AG20443 (cell line): ENCODE measurements at places on chromosomes 1 and 21.

- DNase-seq, result no peak
These were observed 150.0 kb downstream of the TPR start for GRCh38 chr1:186225096-186225495.

- no peak for DNase-seq
These were observed 173.3 kb downstream of the CAMTA1 start for GRCh38 chr1:6958407-6959030.

- no peak for DNase-seq
These were observed 4.6 kb upstream of the NBPF1 start for GRCh38 chr1:16617778-16618580.

- no peak for DNase-seq
These were observed 82.6 kb upstream of the F3 start for GRCh38 chr1:94624203-94624602.

DNA sequence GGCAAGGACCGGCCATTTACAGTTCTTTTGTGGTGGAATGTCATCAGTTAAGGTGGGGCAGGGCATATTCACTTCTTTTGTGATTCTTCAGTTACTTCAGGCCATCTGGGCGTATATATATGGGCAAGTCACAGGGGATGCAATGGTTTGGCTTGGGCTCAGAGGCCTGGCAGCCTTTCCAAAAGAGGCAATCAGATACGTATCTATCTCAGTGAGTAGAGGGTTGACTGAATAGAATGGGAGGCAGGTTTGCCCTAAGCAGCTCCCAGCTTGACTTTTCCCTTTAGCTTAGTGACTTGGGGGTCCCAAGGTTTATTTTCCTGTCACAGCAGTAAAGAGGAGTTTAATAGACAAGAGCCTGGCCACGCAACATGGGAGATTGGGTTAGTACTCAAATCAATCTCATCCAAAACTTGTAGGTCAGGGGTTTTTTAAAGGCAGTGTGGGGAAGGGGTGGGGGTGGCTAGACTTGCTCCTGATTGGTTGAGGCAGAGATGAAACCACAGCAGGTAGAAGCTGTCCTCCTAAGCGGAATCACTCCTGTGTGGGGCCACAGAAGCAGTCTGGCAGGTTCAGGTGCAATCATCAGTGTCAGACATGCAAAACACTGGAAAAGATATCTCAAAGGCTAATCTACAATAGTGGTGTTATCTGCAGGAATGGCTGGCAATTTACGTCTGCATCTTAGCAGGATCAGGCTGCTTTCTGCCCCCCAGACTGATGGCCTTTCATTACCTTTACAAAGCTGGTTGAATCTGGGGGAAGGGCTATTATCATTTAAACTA, 112.9 kb downstream of the TLR5 start:
- no peak for DNase-seq

- no peak for DNase-seq
These were observed 195.7 kb downstream of the MIS18A start for GRCh38 chr21:32083197-32083596.

GRCh38 chr1:153612755-153613331, at the start of gene S100A16:
Gene S100A16 (minus strand): TSS chr1:153613137. CDS start chr1:153608151, 4,986 bp downstream.
- DNase-seq, result peak; percentile 94

GRCh38 chr1:245677461-245678240, 522.9 kb downstream of the KIF26B start:
- DNase-seq, result peak; percentile 39

DNA sequence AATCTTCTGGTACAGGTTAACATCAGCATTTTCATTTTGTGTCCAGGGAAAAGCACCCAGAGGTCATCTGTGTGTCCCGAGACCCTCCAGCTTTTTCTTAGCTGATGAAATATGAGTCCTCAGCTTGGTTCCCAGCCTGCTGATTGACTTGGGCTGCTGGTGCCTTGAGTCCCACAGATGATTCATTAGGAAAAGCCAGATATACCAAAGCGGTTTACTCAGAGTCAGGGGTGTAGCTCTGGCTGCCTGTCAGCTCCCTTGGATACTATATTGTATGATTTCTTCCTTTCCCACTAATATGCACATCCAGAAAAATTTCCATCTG, 43.7 kb upstream of the MAB21L3 start:
- peak; percentile 85 for DNase-seq

DNA sequence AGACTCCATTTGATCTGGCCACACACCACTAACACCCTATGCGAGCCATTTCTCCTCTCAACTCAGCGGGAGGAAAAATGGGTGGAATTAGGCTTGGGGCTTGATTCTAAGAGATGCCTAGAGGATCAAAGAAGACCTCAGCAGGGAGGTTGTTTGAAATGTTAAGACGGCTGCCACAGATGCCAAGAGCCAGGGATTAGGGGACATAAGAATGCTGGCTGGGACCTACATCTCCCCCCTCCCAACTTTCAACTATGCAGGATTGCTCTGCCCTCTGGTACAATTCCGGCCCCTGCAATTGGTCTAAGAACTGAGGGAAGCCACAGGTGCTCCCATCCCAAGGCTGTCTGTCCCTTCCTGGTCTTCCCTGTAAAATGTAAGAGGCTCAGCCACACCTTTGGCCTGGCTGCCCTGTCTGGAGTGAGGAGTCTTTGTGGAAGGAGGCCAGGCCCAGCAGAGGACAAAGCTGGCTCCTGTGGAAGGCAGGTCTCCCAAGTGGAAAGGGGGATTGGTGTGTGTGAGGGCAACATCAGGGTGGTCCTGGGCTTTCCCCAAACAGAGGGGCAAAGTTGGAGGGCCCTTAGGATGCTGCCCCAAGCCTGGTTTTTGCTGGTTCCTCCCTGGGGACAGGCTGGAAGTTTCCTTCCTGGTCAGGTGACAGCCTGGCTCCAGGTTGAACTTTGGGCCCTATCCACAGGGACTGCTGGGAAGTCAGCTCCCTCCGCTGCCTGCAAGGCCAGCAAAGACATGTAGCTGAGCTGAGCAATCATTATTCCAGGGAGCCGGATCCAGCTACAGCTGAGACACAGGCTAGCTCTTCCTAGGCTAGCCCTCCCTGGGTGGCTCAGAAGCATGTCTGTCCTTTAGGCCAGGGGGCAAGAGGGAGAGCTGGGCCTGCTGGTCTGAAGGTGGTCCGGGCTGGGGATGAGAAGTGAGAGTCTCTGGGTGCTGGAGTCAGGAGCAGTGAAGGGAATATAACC, 34.5 kb upstream of the SYNC start:
- no peak for DNase-seq

DNA sequence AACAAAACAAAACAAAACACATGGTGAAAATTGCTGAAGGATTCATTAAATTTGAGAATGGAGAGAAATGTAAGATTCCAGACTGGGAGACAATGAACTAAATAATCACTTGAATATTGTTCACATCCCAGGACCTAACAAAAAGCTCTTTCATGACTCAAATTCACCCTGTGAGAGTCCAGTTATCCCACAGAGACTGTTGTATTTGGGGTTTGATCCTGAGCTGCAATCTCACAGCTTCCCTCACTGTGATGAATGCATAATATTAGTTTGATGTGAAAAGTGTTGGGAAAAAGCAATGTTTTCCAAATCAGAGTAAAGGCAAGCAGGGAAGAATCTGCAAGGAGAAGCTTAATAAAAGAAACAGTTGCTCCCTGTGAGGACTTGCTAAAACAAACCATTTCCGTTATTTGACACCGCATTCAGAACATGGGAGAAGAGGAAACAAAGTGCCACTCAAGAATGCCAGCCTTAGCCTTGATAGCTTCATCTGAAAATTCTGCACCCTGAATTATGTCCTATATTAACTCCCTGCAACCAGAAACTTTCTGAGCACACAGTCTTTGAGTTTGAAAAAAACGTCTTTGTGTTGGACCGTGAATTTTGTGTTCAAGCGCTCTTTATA, 208.8 kb downstream of the DAB1 start:
- no peak for DNase-seq

DNA sequence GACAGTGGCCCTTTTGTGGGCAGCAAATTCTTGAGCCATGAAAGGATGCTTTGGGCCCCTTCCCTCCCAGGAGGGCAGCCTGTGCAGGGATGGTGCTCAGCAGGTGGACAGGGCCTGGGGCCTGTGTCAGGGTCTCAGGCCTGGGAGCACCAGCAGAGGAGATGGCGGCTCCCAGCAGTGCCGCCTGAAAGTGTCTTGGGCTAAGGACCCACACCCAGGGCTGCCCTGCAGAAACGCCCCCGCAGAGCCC, 23.9 kb downstream of the FTCD start:
- no peak for DNase-seq

- no peak for DNase-seq
These were observed 83.2 kb downstream of the RGL1 start for GRCh38 chr1:183887826-183888819.

- DNase-seq, result no peak
These were observed 230.3 kb upstream of the USP24 start for GRCh38 chr1:55445416-55445815.

DNA sequence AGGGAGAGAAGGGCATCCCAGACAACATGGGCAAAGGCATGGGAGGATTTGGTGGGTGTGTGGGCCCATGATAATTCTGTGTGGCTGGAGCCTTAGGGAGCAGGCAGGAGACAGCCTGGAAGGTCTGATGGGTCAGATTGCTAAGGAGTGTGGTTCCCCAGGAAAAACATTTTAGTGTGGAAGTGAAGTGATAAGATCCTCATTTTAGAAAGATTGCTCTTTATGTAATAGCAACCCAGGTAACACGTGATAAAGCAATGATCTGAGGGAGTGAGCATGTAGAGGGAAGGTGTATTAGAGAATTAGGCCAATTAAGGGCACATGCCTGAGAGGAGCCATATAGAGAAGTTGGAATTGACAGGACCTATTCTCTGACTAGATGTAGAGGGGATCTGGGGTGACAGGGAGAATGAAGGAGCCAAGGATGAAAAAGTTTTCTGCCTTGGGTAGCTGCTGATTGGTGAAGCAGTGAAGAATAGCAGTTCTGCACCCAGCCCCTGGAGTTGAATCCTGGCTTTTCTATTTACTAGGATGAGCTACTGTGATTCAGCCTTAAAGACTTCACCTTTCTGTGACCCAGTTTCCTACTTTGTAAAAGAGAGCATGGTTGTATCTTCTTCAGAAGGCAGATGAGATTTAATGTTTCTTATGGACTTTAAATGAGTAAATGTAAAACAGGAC, 18.7 kb upstream of the SLAMF6 start:
- no peak for DNase-seq

GRCh38 chr1:9225411-9225785, 9.2 kb upstream of the H6PD start:
- DNase-seq, result no peak

DNA sequence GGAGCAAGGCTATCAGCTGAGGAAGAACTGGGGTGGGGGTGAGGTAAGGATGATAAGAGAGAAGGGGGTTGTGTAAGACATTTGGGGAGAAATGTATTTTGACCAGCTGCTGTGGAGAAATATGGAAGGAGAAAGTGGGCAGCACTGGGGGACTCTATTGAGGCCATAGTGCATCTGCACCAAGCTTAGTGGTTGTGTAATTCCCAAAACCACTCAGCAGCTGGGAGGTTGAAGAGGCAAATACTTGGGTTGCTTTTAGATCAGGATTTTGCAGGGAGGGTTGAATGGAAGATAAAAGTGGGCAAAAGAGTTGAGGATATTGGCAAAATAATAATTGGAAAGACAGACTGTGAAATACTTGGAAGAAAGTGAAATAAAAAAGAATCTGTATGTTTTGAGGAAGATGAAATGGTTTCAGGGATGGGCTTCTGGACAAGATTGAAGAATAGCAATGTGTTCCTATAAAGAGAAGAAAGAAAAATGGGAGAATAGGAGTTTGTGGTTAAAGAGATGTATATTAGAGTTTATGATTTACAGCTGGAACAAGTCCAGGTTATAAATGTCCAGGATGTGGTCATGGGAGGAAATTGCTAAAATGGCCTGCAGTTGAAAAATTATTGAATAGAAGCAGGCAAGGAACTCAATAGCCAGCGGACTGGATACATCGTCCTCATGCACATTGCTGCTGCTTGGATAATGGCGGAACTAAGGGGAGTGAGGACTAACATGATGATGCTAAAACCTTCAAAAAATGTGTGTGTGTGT, 162.7 kb downstream of the DNM3 start:
- no peak for DNase-seq

- DNase-seq, result peak; percentile 86
These were observed 64.0 kb downstream of the PLPPR5 start for GRCh38 chr1:98940722-98941079.

- no peak for DNase-seq
These were observed 17.6 kb downstream of the CLCA2 start for GRCh38 chr1:86441581-86441980.

- peak; percentile 99 for DNase-seq
These were observed 19.0 kb downstream of the MTX1 start for GRCh38 chr1:155227261-155228095.

DNA sequence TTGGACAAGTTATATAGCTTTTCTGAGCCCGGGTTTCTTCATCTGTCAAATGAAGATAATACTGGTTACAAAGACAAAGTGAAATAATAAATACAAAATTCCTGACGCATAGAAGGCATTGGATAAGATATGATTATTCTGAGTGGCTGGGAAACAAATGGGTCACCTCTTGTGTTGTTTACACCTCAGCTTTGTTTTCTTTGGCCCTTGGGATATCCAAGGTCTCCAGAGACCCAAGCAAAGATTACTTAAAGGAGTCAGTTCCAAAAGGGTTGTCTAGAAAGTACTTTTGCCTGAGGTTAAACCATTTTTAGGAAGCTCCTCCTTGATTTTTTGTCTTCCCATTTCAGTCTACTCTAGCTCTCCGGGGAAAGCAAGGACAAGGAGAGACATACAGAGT, 9.7 kb downstream of the KHDRBS1 start:
- DNase-seq, result no peak

- DNase-seq, result no peak
These were observed 52.2 kb upstream of the CNN3 start for GRCh38 chr1:94979131-94979530.

DNA sequence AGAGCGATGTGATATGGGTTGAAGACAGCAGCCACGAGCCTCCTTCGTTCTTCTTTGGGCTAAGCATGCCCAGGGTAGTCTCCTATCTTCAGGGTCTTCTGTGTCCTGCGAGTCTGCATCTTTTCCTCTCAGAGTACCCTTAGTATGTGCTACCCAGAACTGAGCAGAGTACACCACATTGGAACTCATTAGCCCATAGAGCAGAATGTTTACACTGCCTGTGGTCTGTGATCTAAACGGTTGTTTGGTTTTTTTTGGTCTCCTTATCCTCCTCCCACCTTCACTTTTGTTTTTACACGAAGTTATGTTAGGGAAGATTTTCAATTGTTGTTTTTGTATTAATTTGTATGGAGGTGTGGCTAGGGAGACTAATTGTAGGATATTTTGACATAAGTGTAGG, 126.4 kb downstream of the NEK7 start:
- DNase-seq, result no peak

- DNase-seq, result no peak
These were observed 1221.5 kb downstream of the PLA2G4A start for GRCh38 chr1:188050250-188050649.

- no peak for DNase-seq
These were observed 54.5 kb downstream of the IRF2BP2 start for GRCh38 chr1:234555390-234556024.
